A549 treated with DMSO at 1 μM for 4 hours (cell line): ENCODE measurements at places on chromosomes 11 and 22. TPM values are rescaled to one million over a fixed set of nuclear protein-coding genes. Genes with fewer than 3 reads are reported as not detected.

The MFNG gene
- total RNA-seq: 1.9 to 3.2 TPM (median 2.6 TPM) in 5 replicates

The DRAP1 gene
- total RNA-seq: 204 to 286 TPM (median 228 TPM) in 5 replicates

The SYT8 gene
- 0.06 to 0.22 TPM in 2 of 5 replicates, not detected in the others for total RNA-seq

The SCUBE2 gene
- total RNA-seq: 0.21 to 0.52 TPM (median 0.44 TPM) in 5 replicates

The DEUP1 gene
- not detected in 5 replicates for total RNA-seq

The ACRV1 gene
- total RNA-seq: not detected in 5 replicates

The PANX2 gene
- total RNA-seq: 5.8 to 7.5 TPM (median 6.3 TPM) in 5 replicates

The JAM3 gene
- total RNA-seq: 3.9 to 4.9 TPM (median 4.4 TPM) in 5 replicates

The PKNOX2 gene
- total RNA-seq: 0.02 TPM in 1 of 5 replicates, not detected in the others

The SLC22A25 gene
- not detected in 5 replicates for total RNA-seq

The PLA2G3 gene
- total RNA-seq: not detected in 5 replicates

The TNKS1BP1 gene
- 76.9 to 95.8 TPM (median 85.7 TPM) in 5 replicates for total RNA-seq

The POTEH gene
- not detected in 5 replicates for total RNA-seq

The RAB38 gene
- total RNA-seq: 0.87 to 1.9 TPM (median 1.0 TPM) in 5 replicates

The HEPHL1 gene
- total RNA-seq: not detected in 5 replicates

The KCNA4 gene
- not detected in 5 replicates for total RNA-seq

The OVCH2 gene
- not detected in 5 replicates for total RNA-seq

The ADM gene
- 65.3 to 131 TPM (median 73.6 TPM) in 5 replicates for total RNA-seq

The MUC5B gene
- total RNA-seq: 2.3 to 4.3 TPM (median 2.9 TPM) in 5 replicates

The LUZP2 gene
- not detected in 5 replicates for total RNA-seq

The KIF18A gene
- total RNA-seq: 14.7 to 20.6 TPM (median 18.5 TPM) in 5 replicates

The SLC22A12 gene
- total RNA-seq: not detected in 5 replicates

The THRSP gene
- not detected in 5 replicates for total RNA-seq

The CNGA4 gene
- total RNA-seq: 0.07 to 0.10 TPM (median 0.08 TPM) in 3 of 5 replicates, not detected in the others

The KCTD14 gene
- total RNA-seq: 1.4 to 2.0 TPM (median 1.6 TPM) in 5 replicates

The SELENOH gene
- total RNA-seq: 100 to 153 TPM (median 131 TPM) in 5 replicates

The CBLIF gene
- not detected in 5 replicates for total RNA-seq

The INCENP gene
- 47.0 to 68.1 TPM (median 62.1 TPM) in 5 replicates for total RNA-seq

The DHCR7 gene
- total RNA-seq: 51.5 to 54.3 TPM (median 53.4 TPM) in 5 replicates

The C11orf52 gene
- not detected in 5 replicates for total RNA-seq

The APOL1 gene
- total RNA-seq: 8.0 to 8.8 TPM (median 8.5 TPM) in 5 replicates

The SHANK3 gene
- total RNA-seq: 2.6 to 5.4 TPM (median 4.1 TPM) in 5 replicates

The PNPLA5 gene
- 0.04 to 0.05 TPM in 2 of 5 replicates, not detected in the others for total RNA-seq

The MYEOV gene
- total RNA-seq: 95.4 to 118 TPM (median 111 TPM) in 5 replicates

The CCDC82 gene
- total RNA-seq: 16.0 to 19.9 TPM (median 18.1 TPM) in 5 replicates

The ART5 gene
- 0.23 to 0.57 TPM (median 0.34 TPM) in 4 of 5 replicates, not detected in the other for total RNA-seq

The OSM gene
- 0.08 TPM in 1 of 5 replicates, not detected in the others for total RNA-seq

The LARGE1 gene
- total RNA-seq: 3.8 to 5.1 TPM (median 4.2 TPM) in 5 replicates

The RASL10A gene
- 0.10 to 0.46 TPM (median 0.28 TPM) in 4 of 5 replicates, not detected in the other for total RNA-seq
